EL (cell line): ENCODE measurements at places on chromosomes 13 and 19.

DNA sequence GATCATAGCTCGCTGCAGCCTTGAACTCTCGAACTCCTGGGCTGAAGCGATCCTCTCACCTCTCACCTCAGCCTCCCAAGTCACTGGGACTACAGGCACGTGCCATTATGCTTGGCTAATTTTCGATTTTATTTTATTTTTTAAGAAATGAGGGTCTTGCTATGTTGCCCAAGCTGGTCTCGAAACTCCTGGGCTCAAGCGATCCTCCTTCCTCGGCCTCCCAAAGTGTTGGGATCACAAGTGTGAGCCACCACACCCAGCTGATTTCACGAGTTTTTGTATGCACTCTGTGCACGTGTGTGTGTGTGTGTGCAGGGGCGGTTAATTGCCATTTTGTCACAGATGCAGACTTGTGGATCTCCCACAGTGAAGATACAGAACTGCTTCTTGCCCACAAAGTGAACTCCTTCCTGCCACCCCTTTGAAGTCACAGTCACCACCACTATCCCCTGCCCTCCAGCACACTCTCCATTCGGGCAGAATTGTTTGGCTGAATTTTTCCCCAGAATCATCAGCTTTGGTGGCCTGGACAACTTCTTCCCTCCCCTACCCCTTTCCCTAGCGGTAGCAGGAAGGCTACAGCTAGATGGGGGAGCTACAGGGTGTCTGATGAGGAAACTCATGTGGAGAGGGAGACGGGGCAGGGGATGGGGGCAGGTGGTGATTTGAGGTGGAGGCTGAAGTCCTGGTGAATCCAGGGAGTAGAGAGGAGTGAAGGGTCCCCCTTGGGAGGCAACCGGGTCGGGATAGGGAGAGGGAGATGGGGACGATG is 59.6 kb downstream of the CELF5 start:
- no peak for DNase-seq

GRCh38 chr13:106835477-106835876 is 267.5 kb upstream of the ARGLU1 start:
- no peak for DNase-seq

DNA sequence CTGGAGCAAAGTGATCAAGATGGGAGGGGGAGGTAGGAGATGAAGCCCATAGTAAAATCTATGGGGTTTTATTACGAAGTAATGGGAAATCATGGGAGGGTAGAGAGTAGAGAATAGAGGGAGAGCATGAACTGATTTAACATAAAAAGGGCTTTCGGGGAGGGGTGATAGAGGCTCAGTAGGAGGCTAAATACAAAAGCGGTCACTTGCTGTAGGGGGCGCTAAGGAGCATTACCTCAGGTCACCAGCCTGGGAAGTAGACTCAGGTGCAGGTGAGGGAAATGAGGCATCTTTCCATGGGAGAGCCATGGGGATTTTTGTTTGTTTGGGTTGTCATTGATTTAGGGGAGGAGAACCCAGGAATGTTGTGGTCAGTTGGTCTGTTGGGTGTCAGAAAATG is 14.1 kb downstream of the KRTDAP start:
- no peak for DNase-seq

- no peak for DNase-seq
Observed at GRCh38 chr13:112062571-112063570, 4.1 kb upstream of the SOX1 start.

DNA sequence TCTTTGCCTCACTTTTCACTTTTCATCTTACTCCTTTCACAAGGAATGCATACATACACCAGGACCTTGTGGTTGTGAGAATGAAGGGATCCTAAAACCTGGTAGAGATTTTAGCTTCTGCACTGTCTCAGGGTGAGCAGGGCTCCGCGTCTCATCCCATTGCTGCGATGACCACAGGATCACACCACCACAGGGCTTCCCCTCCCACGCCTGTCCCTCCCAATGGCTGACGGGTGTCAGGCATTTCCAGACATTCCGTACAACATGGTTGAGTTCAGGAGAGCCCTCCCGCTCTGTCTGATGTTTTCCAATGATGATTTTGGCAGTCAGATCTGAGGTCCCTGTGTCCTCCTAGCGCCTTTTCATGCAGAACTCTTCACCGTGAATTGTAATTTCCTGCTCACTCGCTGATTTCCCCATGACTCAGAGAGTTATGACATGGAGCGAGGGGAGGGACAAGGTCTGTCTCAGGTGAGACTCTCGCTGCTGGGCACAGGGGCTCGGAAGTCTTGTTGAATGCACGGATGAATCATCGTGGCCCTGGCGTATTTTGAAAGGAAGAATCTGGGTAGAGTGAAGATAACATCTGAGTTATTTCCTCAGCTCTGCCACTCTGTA is 102.8 kb downstream of the TEX29 start:
- DNase-seq: no peak

- peak; percentile 67 for DNase-seq
Observed at GRCh38 chr19:46428239-46429135, at the start of gene PNMA8C. Gene PNMA8C (minus strand): TSS chr19:46428936. CDS start chr19:46428359, 577 bp downstream.

GRCh38 chr13:79482281-79482970 is 1.5 kb downstream of the NDFIP2 start:
- DNase-seq: peak; percentile 31

DNA sequence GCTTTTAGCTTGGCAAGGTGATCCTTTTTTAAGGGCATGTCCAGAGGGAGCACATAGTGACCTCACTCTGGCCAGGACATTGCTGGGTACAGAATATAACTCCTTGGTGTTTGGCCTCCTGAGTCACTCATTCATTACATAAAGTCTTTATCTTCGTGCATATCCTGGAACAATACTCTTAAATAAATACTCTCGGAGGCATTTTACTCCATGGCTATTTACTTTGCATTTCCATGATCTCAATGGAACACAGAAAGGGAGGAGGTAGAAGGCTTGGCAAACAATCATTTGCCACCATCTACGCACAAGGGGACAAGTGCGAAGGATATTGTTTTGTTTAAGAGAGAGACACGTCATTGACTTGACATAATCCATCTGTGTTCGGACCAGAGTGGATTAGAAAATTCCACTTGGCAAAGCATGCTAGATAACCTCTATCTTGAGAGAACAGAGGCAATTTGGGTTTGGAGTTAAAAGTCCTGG is 210.0 kb downstream of the IRS2 start:
- DNase-seq: no peak

GRCh38 chr19:21604351-21604926 is 99.0 kb downstream of the ZNF429 start:
- DNase-seq: peak; percentile 53

DNA sequence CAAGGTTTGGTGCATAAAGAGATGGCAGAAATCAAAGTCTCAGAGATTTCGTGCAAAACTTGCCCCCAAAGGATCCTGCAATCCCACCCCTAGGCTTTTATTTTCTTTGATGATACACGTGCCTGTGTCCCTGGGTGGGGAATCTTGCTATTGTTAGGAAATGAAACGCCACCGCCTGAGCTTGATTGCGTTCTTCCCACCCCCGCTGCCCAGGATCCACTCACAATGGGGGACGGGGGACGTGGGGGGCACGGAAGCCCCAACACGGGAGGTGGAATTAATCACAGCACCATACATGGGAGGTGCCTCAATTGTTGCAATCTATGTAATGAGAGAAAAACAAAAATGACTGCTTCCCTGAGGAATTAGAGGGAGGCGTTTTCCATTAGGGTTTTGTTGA is 39.6 kb downstream of the ZNRF4 start:
- DNase-seq: no peak

GRCh38 chr19:18049385-18049784 is 37.3 kb downstream of the IL12RB1 start:
- DNase-seq: peak; percentile 14

DNA sequence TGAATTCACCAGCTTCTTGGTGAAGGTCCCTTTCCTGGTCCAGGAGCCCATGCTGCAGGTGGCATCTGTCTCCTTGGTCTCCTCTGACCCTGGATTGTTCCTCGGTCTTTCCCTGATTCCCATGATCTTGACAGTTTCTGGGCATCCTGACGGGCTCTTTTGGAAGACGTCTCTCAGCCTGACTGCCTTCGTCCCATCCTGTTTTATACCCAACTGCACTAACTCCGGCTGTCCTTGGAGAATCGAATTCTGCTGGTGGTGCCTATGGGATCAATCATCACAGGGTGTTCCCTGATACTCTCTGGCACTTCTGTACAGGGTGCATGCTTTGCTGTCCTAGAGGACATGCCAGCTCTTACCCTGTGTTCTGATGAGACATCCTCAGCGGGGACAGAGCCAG is 19.1 kb downstream of the CERS1 start:
- DNase-seq: no peak

- peak; percentile 25 for DNase-seq
Observed at GRCh38 chr13:76667551-76667950, 218.7 kb downstream of the KCTD12 start.

DNA sequence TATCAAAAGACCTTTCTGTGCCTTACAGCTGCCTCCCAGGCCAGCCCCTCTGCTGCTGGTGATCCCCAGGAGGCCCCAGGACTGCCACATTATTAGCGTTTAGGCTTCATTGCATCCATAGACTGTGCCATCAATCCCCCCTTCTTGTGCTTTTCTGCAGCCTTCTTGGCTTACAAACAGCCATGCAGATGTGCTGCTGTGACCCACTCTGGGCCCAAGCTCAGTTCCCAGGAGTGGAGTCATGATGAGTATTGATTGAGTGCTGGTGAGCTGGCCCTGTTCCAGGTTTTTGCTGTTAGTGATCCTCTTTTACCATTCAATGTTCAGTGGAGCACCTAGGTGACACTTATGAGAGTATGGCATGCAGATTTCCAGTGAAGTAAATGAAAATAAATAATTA is 59.9 kb upstream of the SLAIN1 start:
- no peak for DNase-seq
